ENCODE measurements at places on chromosomes 5 and 9. TPM values are rescaled to one million over a fixed set of nuclear protein-coding genes. Genes with fewer than 3 reads are reported as not detected.

The IL7R gene
- total RNA-seq, result 5.4 TPM

DNA sequence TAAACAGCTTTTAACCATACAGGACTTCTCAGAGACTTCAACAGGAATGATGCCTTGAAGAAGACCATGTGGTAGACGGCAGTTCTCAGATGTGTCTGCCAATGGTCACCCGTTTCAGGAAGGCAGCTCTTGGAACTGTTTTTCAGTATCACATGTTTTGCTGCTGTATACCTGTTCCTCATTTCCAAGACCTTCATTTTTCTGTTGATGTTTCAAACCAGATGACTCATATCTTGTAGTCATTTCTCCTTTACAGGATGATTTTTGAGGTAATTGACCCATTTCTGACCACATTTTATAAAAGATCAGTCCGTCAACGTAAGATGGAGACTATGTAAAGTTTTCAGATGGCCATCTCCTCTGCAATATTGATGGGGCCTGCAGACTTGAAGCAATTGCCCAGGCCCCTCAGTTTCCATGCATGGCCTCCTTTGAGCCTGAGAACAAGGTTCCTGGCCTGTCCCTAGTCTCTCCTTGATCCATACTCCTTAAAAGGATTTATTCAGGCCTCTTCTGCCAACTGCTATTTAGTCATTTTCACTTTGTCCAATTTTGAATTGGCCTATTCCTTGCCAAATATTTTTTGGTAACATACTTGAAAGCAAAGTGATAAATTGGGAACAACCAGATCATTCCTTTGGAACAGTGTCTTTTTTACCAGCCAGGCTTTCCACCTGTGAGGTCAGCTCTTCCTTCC is 128.6 kb downstream of the PDZD2 start:
- no peaks in the 10 kb centered on the region for H3K4me1 ChIP-seq
- peaks cover 4% of the 10 kb centered on the region for H3K27me3 ChIP-seq
- no peak for DNase-seq
- no peaks in the 10 kb centered on the region for H3K36me3 ChIP-seq

The PRRC2B gene
- total RNA-seq, result 44.3 TPM

DNA sequence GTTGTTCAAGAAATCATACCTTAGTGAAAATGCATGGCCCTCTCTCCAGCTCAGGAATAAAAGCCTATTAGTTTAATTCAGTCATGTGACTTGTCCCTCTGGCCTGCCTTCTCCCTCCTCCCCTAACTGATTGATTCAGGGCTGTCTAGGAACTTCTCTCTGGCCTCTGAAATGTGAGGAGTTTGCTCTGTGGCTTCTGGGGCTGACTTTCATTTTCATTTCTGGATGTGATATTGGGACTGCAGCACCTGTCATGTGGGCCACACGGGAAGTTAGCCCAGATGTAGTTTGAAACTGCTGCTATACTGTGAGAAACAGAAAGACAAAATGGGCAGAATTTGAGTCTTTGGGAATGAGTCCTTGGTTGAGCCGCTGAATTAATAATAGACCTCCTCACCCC is 44.8 kb downstream of the PARP8 start:
- H3K27ac ChIP-seq, result peak overlapping the region; percentile 17
- H3K27me3 ChIP-seq, result no peaks in the 10 kb centered on the region
- H3K4me3 ChIP-seq, result peak overlapping the region; percentile 7
- DNase-seq, result peak; percentile 34
- H3K4me1 ChIP-seq, result peaks cover 12% of the 10 kb centered on the region

- no peak overlapping the region for H3K4me3 ChIP-seq
- no peaks in the 10 kb centered on the region for H3K4me1 ChIP-seq
- H3K36me3 ChIP-seq, result no peaks in the 10 kb centered on the region
- H3K27me3 ChIP-seq, result no peaks in the 10 kb centered on the region
Measured at GRCh38 chr5:103474677-103475076, 87.9 kb downstream of the NUDT12 start.

DNA sequence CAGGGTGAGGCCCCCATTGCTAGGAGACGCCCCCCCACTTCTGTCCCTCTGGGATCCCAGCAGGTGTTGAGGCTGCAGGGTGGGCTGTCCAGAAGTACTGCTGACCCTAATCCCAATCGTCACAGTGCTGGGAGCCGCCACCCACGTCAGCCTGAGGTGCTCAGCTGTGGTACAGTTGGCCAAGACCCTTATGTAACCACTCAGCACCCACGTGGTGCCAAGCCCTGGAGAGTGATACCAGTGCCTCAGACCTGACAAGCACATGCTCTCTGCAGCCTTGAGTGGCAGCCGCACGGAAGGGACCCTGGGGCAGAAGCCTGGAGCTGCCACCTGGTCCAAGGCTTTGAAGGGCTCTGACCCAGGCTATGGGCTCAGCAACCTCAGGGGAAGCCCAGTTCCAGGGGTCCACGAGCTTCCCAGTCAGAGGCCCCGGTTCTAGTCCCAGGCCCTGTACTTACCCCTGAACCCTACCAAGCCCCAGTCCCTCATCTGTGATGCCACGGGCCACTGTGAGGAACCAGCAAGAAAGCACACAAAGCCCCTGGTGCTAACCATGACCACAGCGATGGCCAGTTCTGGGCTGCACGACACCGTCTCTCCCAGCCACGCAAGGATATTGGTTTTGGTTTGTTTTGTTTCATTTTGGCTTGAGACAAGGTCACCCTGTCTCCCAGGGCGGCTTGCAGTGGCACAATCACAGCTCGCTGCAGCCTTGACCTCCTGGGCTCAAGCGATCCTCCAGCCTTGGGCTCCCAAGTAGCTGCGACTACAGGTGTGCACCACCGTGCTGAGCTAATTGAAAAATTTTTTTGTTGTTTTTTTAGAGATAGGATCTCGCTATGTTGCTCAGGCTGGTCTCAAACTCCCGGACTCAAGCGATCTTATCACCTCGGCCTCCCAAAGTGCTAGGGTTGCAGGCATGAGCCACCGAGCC is 50.7 kb downstream of the DBH start:
- H3K27me3 ChIP-seq, result no peaks in the 10 kb centered on the region
- peaks cover 9% of the 10 kb centered on the region for H3K36me3 ChIP-seq
- no peak for DNase-seq
- no peaks in the 10 kb centered on the region for H3K4me1 ChIP-seq

The PCDHGA2 gene
- 0.42 TPM for total RNA-seq

DNA sequence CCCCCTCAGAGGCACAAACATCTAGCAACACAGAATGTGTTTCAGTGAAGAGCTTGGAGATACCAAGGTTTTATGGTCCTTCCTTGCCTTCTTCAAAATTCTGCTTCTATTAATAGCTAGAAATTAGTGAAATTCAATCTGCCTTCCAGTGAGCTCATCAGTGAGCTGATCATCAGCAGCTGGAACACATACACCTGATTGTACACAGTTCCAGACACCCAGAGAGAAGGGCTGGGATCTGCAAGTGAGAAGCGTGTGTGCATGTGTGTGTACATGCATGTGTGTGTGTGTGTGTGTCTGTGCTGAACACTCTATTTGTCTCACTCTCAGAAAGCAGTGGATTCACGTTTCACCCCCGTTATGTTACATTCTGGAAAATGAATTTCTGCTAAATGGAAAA is 28.5 kb downstream of the CFAP90 start:
- no peaks in the 10 kb centered on the region for H3K36me3 ChIP-seq
- H3K4me3 ChIP-seq, result no peak overlapping the region
- H3K27ac ChIP-seq, result no peak overlapping the region

Measured in liver (tissue), 10 donors.